Suprapubic skin (tissue), 4 donors: ENCODE measurements at places on chromosomes 5 and 9.

DNA sequence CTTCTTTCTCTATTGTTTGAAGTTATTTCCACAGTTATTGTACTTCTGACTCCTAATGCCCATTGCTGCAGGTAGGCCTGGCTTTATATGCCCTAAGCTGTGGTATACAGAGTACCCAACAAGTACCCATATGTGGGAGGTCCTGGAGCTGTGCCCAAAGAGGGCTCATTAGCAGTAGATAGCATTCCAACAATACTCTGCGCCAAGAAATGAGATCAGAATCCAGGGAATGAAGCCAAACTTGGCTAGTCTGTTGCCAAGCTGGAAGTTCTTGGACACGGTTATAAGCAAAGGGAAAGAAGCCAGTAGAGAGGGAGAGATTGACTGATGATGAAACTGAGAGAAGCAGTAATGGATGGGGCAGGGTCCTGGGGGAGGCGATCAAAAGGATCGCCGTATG, 29.7 kb upstream of the FAM169A start:
- no peaks in the 10 kb centered on the region for H3K36me3 ChIP-seq
- no peaks in the 10 kb centered on the region for H3K27me3 ChIP-seq
- no peak for DNase-seq

DNA sequence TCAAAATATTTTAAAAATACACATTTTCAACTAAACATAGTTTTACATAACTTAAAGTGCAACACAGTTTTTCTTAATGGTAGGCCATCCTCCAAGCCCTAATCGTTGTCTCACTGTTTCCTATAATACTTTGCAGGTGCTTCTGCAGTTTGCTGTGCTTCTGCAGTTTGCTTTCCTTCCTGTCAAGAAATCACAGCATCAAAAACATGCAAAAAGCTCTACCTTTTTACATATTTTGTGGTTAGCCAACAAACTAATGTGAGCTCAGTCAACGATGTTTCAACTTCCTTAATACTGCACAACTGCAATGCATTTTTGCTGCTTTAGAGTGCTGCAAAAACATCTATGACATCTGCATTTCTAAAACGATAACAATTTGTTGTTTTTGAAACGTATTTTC, 25.2 kb downstream of the EMB start:
- no peaks in the 10 kb centered on the region for H3K27me3 ChIP-seq
- no peak overlapping the region for H3K4me3 ChIP-seq
- DNase-seq, result no peak
- no peaks in the 10 kb centered on the region for H3K4me1 ChIP-seq
- no peaks in the 10 kb centered on the region for H3K36me3 ChIP-seq

GRCh38 chr5:146450002-146450401, 2.9 kb downstream of the TCERG1 start:
- H3K4me3 ChIP-seq, result no peak overlapping the region
- no peak overlapping the region for H3K27ac ChIP-seq
- H3K27me3 ChIP-seq, result no peaks in the 10 kb centered on the region
- H3K4me1 ChIP-seq, result peaks cover 23% of the 10 kb centered on the region
- peaks cover 4% of the 10 kb centered on the region for H3K36me3 ChIP-seq

DNA sequence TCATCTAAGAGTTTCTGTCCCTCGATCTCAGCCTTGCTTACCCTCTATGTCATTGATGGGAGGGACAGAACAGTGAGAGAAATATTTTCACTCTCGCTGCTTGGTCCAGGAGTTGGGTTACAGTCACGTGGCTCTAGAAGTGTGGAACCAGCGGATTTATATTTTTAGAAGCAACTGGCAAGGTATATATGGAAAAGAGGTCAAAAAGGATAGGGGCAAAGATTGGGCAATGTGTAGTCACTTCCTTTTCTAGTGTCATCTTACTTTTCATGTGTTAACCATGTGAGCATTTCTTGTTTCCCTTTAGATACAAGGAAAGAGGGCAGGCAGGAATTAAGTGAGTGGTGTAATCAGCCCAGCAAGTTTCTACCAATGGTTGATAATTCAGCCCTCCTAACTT, 111.5 kb upstream of the ZNF366 start:
- H3K4me3 ChIP-seq, result no peak overlapping the region
- no peaks in the 10 kb centered on the region for H3K27me3 ChIP-seq
- no peaks in the 10 kb centered on the region for H3K4me1 ChIP-seq
- H3K27ac ChIP-seq, result no peak overlapping the region
- no peaks in the 10 kb centered on the region for H3K36me3 ChIP-seq

- no peak for DNase-seq
- H3K4me1 ChIP-seq, result no peaks in the 10 kb centered on the region
- H3K4me3 ChIP-seq, result no peak overlapping the region
- H3K27me3 ChIP-seq, result no peaks in the 10 kb centered on the region
- H3K36me3 ChIP-seq, result no peaks in the 10 kb centered on the region
- H3K27ac ChIP-seq, result no peak overlapping the region
These were observed 84.8 kb upstream of the ITGA1 start for GRCh38 chr5:52702877-52703276.

DNA sequence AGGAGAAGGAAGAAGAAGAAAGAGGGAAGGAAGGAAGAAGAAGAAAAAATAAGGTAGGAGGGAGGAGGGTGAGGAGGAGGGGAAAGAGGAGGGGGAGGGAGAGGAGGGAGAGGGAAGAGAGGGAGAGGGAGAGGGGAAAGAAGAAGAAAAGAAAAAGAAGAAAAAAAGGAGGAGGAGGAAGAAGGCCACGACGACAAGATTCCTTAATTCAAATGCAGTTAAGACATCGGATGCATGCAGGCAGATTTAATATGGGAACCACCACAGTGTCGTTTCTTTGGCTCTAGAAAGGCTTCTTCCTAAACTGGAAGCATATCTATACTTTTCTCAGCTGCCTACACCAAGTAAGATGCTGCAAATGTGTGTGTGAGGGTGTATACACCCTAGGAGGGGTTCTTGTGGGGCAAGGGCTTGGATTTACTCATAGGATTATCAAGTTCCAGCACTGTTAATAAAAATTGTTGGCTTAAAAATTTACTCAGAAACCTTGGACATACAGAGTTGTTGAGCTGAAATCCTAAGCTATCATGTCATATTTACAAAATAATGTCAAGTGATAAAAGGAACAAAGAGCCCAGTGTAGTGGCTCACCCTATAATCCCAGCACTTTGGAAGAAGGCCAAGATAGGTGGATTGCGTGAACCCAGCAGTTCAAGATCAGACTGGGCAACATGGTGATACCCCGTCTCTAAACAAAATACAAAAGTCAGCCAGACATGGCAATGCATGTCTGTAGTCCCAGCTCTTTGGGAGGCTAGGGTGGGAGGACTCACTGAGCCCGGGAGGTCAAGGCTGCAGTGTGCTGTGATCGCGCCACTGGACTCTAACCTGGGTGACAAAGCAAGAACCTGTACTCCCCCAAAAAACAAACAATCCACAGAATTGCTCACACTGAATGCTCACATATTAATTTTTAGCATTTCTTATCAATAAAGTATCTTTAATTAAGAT, 108.5 kb downstream of the UBAP2 start:
- no peaks in the 10 kb centered on the region for H3K4me1 ChIP-seq
- no peak overlapping the region for H3K4me3 ChIP-seq
- H3K27ac ChIP-seq, result no peak overlapping the region
- H3K36me3 ChIP-seq, result peaks cover 71% of the 10 kb centered on the region

GRCh38 chr5:95641741-95642220, 4.8 kb upstream of the RFESD start:
- H3K27me3 ChIP-seq, result no peaks in the 10 kb centered on the region
- H3K36me3 ChIP-seq, result no peaks in the 10 kb centered on the region
- H3K4me1 ChIP-seq, result peaks cover 39% of the 10 kb centered on the region
- H3K27ac ChIP-seq, result peak overlapping the region; percentile 87

DNA sequence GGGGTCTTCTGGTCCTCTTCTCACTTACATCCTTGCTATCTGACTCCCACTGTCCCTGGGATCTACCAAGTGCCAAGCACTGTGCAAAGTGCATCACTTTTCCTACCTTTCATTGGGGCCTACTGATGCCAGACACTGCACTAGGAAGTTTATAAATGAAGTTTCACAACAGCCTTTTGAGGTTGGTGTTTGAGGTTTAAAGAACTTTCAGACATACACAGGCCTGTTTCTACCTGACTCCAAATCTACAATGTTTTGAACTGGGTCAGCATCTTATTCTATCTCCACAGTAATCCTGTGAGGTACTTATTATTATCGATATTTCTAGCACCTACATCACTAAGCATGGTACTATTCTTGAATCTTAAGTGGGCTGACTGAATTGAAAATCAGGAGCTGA, 227.7 kb downstream of the ZSWIM6 start:
- no peak overlapping the region for H3K27ac ChIP-seq
- H3K4me3 ChIP-seq, result no peak overlapping the region
- DNase-seq, result no peak
- H3K36me3 ChIP-seq, result no peaks in the 10 kb centered on the region
- peaks cover 4% of the 10 kb centered on the region for H3K27me3 ChIP-seq

DNA sequence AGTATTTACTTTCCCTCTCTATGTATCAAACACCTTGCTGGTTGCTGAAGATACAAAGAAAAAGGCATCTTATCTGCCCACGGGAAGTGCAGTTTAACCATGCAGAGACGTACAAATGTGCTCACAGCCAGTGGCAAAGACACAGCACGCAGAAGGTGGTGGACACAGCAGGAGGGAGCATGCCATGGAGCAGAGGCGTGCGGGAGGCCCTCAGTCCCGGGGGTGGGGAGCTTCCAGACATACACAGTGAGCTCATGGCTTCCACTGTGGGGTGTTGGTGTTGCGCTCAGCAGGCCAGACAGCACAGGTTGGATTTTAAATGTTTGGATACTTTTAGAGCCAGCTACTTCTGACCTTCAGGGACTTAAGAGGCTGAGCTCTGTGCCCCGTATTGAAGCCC, 8.8 kb upstream of the BARX1 start:
- no peaks in the 10 kb centered on the region for H3K36me3 ChIP-seq
- H3K4me1 ChIP-seq, result peaks cover 26% of the 10 kb centered on the region
- H3K4me3 ChIP-seq, result no peak overlapping the region
- DNase-seq, result peak; percentile 62
- no peak overlapping the region for H3K27ac ChIP-seq
- H3K27me3 ChIP-seq, result peaks cover 36% of the 10 kb centered on the region

- H3K27me3 ChIP-seq, result no peaks in the 10 kb centered on the region
- H3K36me3 ChIP-seq, result peaks cover 14% of the 10 kb centered on the region
- no peaks in the 10 kb centered on the region for H3K4me1 ChIP-seq
- DNase-seq, result no peak
- H3K27ac ChIP-seq, result no peak overlapping the region
These were observed 73.7 kb downstream of the INSL6 start for GRCh38 chr9:5111696-5112095.

GRCh38 chr9:135583688-135584011, 22.1 kb downstream of the PAEP start:
- H3K27me3 ChIP-seq, result peaks cover 40% of the 10 kb centered on the region
- H3K4me3 ChIP-seq, result no peak overlapping the region
- no peaks in the 10 kb centered on the region for H3K36me3 ChIP-seq

GRCh38 chr9:129428864-129429577, 191.9 kb downstream of the C9orf50 start:
- no peak for DNase-seq
- no peak overlapping the region for H3K4me3 ChIP-seq
- H3K36me3 ChIP-seq, result no peaks in the 10 kb centered on the region
- H3K27me3 ChIP-seq, result no peaks in the 10 kb centered on the region
- no peak overlapping the region for H3K27ac ChIP-seq
- no peaks in the 10 kb centered on the region for H3K4me1 ChIP-seq

- no peaks in the 10 kb centered on the region for H3K27me3 ChIP-seq
- DNase-seq, result no peak
- no peaks in the 10 kb centered on the region for H3K4me1 ChIP-seq
- H3K36me3 ChIP-seq, result no peaks in the 10 kb centered on the region
These were observed 47.1 kb downstream of the UGCG start for GRCh38 chr9:111943746-111944145.

DNA sequence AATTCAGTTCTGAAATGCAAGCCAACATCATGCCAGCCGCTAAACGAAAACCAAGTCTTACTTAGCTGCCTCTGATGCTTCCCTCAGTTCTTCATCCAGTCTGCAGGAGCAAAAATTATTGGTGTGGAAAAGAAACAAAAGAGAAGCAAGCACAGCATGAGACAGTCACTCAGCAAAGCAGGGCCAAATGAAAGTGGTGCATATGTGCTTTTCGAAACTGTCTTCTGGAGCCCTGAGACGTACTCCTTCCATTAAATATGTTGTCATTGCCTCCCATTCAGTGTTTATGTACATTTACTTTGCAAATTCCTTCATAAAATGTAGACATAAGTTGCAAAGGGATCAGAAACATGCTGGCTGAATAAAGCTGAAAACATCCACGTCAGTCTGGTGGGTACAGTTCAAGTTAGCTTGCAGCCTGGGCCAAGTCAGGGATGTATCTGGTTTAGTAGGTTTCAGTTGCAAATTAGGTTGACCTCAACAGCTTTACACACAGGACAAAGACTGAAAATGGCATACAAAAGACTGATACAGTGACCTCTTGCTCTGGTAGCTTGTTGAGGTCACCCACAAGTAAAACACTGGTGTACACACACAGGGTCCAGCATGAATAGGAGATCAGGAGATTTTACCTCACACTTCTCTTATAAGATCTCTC, 139.7 kb upstream of the PCA3 start:
- no peak overlapping the region for H3K27ac ChIP-seq
- peaks cover 12% of the 10 kb centered on the region for H3K4me1 ChIP-seq
- DNase-seq, result no peak
- no peak overlapping the region for H3K4me3 ChIP-seq

DNA sequence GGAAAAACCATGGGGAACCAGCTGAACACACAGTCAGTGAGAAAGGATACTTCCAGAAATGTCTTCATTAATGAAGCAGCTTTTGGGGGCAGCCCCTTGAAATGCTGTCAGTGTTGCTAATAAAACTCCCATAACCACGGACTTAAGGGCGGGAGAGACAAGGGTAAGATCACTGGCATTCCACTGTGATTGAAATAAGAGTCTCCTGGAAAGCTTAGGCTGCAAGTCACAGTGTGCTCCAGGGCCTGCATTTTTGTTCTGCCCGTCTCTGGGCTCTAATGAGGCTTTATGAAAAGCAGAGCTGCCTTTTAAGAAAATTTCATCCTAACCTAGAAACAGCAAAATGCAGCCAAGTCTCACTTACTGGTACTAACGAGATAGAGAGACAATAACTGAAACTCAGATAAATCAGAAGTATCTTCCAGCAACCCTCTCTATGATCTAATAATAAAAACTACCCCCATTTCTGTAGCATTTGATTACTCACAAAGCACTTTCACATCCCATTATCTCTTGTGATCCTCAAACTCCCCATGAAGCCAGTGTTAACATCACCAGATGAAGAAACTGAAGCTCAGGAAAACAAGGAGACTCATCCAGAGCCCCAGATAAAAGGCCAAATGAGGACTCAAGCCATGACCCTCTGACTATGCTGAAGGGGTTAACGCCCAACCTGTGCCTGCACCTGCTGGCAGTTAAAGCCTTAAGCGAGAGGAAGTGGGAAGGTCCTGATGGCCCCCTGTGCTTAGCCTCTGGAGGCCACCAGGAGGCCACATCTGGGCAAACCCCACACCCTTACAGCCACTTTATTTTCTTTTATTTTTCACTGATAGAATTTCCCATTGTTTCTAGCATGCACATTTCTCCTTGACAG, 37.5 kb downstream of the SPOCK1 start:
- no peaks in the 10 kb centered on the region for H3K4me1 ChIP-seq
- no peak overlapping the region for H3K27ac ChIP-seq
